ENCODE measurements at places on chromosomes 16 and 17. TPM values are rescaled to one million over a fixed set of nuclear protein-coding genes. Genes with fewer than 3 reads are reported as not detected.

DNA sequence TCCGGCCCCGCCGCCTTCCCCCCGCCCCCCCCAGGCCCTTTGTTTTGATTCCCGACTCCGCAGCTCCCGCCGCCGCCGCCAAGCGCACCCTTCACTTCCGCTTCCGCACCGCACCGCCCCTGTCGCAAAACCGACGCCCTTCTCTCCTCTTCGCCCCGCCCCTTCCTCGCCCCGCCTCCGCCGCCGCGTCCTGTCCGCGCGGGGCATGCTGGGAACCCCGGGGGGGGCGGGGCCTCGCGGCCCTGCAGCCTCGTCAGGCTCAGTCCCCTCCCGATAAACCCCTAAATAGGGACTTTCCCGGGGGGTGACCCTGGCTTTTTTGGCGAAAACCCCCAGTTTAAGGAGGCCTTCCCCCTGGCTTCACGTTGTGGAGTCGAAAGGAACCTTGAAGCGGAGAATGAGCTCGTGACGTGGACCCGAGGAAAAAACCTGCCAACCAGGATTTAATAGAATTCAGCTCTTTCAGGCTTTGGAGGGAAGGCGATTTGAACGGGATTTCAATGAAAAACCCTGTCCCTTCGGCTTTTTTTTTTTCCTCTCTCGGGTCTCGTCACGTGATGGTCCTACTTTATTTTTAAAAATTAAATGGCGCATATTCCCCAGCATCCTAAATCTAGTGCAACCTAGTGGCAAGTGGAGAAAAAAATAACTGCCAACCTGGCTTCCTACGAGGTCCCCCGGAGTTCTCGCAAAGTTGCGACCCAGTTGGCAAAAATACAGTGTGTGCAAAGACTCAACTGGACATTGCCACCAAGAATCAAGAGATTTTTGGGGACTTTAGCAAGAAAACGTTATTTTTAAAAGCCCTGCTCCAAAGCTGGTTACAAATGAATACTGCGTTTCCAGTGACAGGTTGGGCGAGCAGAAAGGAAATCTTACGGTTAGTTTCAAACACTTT is at the start of gene MARF1:
MARF1 (minus strand) TSS at position 107 of the 898 bp plus-strand sequence. CDS start 3,921 bp downstream, outside the sequence.
- peak within 1 kb of the TSS; percentile 99 for H3K27ac ChIP-seq
- H3K4me1 ChIP-seq: peaks cover 41% of the 10 kb centered on the region
- H3K4me3 ChIP-seq: peak within 1 kb of the TSS; percentile 97
- peak; percentile 99 for DNase-seq
- peaks cover 19% of the 10 kb centered on the region for H3K36me3 ChIP-seq

DNA sequence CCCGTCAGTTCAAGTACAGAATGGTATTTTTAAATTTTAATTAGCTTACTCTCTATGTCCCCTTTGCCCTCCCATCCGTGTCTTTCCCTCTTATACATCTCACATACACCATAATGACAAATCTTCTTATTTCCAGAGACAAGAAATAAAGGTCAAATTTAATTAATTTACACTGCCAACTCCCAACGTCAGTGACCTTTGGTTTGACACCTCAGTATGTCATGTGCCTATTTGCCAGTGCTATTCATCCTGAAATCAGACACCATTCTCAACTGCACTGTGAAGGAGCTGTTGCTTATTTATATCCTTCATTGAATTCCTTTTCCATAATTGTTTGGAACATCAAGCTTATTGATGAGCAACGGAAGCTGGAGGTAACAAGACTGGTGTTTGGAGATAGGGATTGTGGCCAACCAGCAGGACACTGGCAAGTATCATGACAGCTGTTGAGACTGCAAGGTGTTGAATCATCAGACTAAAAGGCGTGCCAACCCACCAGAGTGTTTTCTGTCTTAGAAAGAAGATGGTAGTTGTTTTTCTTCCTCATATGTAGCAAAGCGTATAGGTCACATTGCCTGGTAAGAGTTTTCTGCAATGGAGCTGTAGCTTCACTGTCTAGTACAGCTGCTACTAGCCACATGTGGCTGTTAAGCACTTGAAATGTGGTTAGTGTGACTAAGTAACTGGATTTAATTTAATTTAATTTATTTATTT is 12.5 kb downstream of the CALCOCO2 start:
- DNase-seq: no peak
- H3K4me3 ChIP-seq: no peak overlapping the region

GRCh38 chr17:671076-671762 is 43.4 kb downstream of the VPS53 start:
- no peak overlapping the region for H3K27ac ChIP-seq
- H3K27me3 ChIP-seq: no peaks in the 10 kb centered on the region
- DNase-seq: no peak
- H3K4me1 ChIP-seq: peaks cover 4% of the 10 kb centered on the region

DNA sequence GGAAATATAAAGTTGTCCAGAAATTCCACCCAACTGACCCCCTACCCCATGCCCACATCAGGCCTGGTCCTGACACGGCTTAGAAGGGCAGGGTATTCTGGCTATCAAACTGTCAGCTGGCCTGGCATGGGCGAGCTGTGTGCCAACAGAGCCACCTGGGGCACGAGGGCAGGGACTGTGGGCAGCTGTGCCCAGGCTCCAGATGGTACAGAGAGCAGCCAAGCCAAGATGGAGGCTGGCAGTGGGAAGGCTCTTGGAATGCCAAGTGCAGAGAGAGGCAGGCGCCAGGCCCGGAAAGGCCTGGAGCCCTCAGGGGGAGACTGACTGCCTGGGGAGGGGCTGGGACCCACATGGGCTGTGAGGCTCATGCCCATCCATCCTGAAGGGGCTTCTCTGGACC is 24.3 kb upstream of the PHF12 start:
- H3K4me1 ChIP-seq: peaks cover 8% of the 10 kb centered on the region
- no peak overlapping the region for H3K4me3 ChIP-seq
- no peak for DNase-seq

DNA sequence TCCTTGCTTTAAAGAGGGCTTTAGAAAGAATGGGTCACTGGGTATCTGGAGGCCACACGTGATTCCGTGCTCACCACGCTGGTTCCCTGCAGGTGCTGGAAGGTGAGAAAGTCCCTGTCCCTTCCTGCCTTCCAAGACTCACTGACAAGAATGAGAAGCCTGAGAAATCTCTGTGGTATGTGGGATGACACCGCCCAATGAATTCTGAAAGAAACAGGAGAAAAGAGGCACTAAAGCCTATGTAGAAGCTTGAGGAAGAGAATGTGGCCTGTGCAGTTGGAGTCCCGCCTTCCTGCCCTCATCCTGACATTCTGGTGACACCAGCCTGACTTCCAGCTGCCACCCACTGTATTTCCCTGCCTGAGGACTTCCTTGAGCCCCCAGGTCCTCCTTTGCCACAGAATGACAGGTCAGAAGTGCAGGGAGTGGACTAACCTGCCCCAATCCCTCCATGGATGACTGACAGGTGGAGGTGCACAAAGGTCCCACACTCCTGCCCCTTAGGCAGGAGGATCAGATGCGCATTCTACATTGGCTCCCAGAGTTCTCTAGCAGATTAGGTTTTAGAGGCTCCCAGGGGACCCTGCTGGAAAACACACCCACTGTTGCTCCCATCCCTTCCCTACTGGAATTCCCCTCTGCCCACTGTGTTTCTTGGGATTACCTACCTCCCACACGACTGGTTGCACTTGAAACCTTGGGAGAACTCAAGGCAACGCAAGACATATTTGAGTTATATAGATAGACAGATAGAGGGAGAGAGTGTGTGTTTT is 38.6 kb upstream of the TENT4B start:
- peak; percentile 4 for DNase-seq
- H3K27ac ChIP-seq: no peak overlapping the region
- no peaks in the 10 kb centered on the region for H3K36me3 ChIP-seq
- no peaks in the 10 kb centered on the region for H3K27me3 ChIP-seq

DNA sequence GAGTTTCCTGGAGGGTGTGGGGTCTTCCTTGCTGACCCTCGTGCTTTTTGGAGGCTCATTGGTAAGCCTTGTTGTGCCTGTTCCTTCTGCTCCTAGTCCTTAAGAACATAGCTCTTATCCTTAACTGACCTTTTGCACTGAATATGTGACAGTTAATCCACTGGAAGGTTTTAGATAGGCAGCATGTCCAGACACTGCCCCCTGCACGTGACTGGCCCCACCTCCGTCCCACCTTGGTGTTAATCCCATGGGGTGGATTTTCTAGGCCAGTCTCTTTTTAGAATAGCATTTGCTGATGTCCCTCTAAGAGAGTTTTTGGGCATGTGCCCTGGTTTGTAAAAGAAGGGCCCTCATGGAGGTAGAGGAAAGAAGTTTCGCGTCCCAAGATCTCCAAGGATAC is 58.3 kb downstream of the RBFOX1 start:
- H3K27ac ChIP-seq: no peak overlapping the region
- no peaks in the 10 kb centered on the region for H3K36me3 ChIP-seq
- DNase-seq: no peak
- H3K27me3 ChIP-seq: peaks cover 5% of the 10 kb centered on the region

DNA sequence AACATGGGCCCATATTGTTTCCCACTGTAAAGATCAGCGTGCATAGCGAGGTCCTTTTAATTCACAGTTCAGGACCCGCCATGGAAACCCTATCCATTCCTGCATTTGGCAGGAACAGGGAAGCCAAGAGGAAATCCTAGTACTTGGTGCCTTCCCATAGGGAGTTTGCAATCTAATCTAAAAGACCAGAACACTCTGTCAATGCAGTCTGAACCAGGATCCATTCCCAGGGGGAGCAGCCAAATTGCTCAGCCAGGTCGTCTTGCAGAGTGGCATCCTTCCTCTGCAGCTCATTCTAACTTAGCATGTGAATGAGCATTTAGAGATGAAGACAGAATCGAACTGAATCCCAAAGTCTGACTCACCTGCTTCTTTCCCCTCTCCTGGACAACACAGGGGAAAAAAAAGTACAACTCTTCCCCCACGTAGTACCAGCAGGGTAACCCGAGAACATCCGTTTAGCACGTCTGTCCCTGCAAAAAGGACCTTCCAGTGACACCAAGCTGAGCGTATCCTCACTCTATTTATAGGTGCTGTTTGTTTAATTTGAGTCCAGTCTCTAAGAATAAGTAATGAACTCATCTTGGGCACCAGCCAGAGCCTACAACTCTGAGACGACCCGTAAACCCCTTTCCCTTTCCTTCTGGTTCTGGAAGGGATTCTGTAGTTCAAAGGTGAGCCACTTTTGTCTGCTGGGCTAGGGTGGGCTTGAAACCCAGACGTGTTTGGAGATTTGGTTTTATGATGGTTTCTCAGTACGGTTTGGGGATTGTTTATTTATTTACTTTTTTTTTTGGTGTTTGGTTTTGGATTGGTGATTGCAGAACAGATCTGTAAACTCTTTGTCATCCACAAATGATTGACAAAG is 74.5 kb downstream of the ERCC4 start:
- no peaks in the 10 kb centered on the region for H3K4me1 ChIP-seq
- H3K4me3 ChIP-seq: no peak overlapping the region
- no peak for DNase-seq
- H3K27ac ChIP-seq: no peak overlapping the region

CNTNAP1 gene
- 1.3 TPM for total RNA-seq

DNA sequence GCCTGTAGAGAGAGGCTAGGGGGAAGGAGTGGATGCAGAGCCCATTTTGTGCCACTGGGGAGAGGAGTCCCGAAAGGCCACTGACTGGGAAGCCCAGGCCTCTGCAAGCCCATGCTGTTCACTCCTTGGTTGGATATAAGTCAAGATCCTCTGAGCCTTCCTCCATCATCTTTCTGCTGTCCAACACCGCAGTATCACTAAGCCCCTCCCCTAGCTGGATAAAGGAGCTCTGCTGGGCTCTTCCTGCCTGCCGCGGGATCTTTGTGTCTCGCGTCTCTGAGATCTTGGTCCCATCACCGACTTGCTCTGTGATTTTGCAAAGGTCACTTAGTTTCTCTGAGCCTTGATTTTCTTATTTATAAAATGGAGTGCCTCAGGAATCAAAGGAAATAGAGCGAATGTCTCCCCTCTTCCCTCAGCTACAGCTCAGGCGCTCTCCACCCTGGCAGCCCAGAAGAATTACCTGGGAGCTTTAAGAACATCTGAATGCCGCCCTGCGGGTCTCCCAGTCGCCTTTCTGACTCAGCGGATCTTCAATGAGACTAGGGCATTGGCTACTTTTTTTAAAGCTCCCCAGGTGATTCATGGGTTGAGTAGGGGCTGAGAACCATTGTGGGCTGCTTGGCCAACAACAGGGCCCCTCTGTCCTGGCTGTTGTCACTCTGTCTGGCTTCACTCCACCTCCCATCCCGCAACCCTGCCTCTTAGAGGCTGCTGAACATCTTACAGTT is 25.2 kb upstream of the TMEM220 start:
- no peak overlapping the region for H3K27ac ChIP-seq
- no peak overlapping the region for H3K4me3 ChIP-seq
- H3K4me1 ChIP-seq: peaks cover 6% of the 10 kb centered on the region
- no peaks in the 10 kb centered on the region for H3K27me3 ChIP-seq
- no peaks in the 10 kb centered on the region for H3K36me3 ChIP-seq

PIRT gene
- not detected for total RNA-seq

DHX40 gene
- 42.3 TPM for total RNA-seq

MYBBP1A gene
- total RNA-seq: 81.0 TPM

- no peaks in the 10 kb centered on the region for H3K27me3 ChIP-seq
- no peak overlapping the region for H3K27ac ChIP-seq
- no peaks in the 10 kb centered on the region for H3K36me3 ChIP-seq
- H3K4me1 ChIP-seq: peaks cover 17% of the 10 kb centered on the region
Observed at GRCh38 chr17:35238821-35239220, 4.1 kb upstream of the SLFN5 start.

ASGR1 gene
- total RNA-seq: 2.0 TPM
